Fibroblast of skin of scalp (primary cell): ENCODE measurements at places on chromosomes 13 and 19.
A peak's percentile ranks its signal among the peaks of the same experiment; 100 is the strongest.

DNA sequence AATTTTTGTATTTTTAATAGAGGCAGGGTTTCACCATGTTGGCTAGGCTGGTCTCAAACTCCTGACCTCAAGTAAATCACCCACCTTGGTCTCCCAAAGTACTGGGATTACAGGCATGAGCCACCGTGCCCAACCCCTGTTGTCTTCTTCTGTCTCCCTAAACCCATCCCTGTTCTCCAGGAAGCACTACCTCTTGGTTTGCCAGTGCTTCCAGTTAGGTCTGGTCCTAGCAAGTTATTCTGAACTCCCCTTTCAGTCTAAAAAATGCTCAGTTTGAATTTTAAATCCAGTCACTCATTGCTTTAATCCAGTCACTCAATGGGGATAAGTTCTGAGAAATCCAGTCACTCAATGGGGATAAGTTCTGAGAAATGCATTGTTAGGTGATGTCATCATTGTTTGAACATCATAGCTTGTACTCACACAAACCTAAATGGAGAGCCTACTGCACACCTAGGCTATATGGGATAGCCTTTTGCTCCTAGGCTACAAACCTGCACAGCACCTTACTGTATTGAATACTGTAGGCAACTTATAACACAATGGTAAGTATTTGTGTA lies 8.0 kb upstream of the ATP4A start:
- no peak for DNase-seq

DNA sequence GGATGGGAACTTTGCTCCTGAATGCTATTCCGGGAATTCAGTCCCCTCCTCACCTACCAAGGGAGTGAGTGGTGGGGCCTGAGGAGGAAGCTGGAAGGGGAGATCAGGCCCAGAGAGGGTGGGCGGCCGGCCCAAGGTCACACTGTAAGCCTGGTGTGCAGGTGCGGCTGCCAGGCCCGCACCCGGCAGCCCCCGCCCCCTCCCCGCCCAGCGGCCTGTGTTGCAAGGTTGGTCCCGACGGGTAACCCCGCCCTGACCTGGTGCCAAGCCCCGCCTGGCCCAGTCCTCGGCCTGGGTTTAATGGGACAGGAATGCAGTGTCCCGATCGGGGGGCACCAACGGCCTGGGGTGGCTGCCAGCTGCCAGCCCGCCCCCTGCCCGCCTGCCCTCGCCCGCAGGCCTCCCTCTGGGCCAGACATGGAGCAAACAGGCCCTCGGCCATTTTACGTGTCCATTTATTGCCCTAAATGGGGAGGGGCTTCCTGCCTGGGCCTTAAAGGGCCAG lies 5.5 kb downstream of the ZBTB7A start:
- no peak for DNase-seq

- peak; percentile 63 for DNase-seq
These were observed 903.1 kb downstream of the SLITRK6 start for GRCh38 chr13:84896128-84896527.

DNA sequence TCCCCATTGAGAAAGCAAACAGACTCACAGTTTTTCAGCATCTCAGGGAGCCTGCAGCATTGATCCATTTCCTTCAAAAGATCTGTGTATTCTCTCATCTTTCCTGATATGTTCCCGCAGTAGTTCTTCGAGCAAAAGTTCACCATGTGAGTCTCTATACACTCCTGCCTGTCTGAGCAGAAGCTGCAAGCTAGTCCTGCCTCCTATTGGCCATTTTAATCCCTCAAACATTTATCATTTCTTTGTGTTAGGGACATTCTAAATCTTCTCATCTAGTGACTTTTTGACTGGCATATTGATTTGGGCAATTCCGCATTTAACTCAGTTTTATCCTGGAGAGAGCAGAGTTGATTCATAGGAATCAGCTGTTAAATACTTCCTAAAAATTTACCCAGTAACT lies 660.4 kb upstream of the KLF12 start:
- no peak for DNase-seq

DNA sequence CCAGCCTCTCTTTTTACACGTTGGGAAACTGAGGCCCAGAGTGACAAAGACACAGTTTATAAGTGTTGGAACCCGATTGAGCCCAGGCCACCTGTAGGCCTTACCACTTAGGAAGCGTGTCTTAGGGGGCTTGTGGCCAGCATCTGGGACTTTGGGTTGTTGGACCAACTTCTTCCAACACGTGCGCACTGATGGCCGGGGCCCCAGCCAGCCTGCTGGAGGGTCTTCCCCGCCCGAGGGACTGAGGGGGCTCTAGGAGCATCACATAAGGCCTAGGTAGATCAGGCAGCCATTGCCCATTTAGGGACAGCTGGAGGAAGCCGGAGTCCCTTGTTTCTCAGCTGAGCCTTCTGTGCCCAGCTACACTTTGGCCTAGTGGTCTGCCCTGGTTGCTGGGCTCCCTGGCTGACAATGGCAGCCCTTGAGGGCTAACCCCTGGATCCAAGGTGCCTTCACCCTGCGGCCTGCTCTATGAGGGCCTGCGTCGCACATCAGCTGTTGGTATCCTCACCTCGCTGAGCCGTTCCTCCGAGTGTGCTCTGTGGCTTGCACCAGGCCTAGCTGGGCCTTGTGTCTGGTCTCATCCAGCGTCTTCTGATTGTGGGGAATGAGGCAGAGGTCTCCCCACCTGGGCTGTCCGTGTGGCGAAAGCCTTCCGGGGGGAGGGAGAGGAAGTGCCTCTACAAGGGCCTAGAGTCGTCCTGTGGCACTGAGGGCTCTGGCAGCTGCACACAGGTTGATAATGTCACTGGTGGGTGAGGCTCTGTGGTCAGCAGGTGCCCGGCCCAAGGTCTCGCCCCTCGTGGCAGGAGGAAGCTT lies 1.2 kb downstream of the RAB11B start:
- no peak for DNase-seq

DNA sequence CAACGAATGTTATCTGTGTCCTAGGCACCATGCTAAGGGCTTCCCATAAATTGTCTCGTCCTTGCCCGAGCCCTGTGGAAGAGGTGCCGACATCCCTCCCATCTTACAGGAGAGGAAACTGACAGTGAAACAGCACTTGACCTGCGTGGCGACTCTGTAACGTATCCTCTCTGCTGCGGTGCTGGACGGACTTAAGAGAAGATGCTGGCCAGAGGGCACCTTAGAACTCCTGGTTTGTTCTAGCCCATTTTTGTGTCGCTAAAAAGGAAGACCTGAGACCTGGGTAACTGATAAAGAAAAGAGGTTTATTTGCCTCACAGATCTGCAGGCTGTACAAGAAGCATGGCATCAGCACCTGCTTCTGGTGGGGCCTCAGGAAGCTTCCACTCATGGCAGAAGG lies 68.6 kb downstream of the KCTD15 start:
- no peak for DNase-seq

DNA sequence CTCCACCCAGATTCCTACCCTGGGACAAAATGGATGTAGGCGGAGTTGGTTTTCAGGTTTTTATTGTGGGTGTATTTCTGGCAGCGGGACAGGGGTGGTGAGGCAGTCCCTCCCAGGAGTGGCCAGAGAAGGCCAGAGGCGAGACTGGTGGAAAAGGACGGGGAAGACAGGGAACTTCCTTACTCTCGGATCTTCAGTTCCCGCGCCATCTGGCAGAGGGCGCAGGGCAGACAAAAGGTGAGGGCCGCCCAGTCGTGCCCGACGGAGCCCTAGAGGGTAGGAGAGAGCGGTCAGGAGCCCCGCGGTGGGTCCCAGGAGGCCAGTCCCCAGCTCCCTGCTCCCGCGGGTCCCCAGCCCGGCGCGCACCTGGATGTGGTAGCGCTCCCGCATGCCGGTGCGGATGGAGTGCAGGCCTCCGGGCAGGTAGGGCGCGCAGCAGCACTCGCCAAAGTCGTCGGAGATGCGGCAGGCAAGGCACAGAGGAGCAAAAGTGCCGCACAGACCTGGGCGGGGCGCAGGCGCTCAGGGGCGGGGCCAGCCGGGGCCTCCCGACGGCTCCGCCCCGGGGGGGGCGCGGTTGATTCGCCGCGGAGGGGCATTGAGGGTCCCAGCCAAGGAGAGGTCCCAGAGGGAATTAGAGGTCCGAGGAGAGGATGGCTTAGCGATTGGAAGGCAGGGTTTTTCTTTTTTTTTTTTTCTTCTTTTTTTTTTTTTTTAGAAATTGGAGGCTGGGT lies 3.0 kb downstream of the CNFN start:
- DNase-seq = peak; percentile 58

- DNase-seq = no peak
These were observed 216.4 kb upstream of the SGCG start for GRCh38 chr13:22964245-22964966.

DNA sequence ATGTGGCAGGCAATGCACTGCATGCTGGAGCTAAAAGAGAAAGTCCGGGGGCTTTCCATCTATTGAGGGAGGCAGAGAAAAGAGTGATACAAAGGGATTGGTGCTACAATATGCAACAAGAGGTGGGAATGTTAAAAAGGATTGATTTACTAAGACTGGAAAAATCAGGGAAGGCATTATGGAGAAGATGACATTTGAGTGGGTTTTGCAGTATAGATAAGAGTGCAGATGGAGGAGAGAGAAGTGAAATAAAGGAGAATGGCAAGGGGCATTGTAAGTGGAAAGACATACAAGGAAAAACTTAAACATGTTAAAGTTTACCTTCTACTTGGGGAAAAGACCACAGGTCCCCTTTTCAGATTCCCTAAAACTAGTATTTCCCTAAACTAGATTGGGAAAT lies 399.4 kb downstream of the KCNRG start:
- DNase-seq = no peak

DNA sequence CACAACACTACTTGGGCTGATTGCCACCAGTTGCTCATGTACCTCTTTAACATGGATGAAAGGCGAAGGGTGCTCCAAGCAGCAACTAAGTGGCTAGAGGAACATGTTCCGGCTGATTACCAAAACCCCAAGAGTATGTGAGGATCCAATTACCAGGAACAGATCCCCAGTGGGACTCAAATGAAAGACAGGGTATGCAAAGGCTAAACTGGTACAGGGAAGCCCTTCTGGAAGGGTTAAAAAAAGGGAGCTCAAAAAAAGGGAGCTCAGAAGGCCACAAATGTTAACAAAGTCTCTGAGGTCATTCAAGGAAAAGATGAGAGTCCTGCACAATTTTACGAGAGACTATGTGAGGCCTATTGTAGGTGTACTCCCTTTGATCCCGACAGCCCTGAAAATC lies 604.7 kb downstream of the UQCRFS1 start:
- DNase-seq = no peak

DNA sequence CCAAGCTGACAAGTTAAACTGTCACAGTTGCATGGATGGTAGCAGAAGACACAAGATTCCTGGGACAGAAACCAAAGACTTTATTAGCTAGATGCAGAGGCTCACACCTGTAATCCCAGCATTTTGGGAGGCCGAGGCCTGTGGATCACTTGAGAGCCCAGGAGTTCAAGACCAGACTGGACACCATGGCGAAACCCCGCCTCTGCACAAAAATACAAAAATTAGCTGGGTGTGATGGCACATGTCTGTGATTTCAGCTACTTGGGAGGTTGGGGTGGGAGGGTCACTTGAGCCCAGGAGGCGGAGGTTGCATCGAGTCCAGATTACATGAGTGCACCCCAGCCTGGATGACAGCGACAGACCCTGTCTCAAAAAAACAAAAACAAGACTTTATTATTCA lies 346.6 kb downstream of the IRS2 start:
- DNase-seq = no peak

GRCh38 chr19:16571822-16572331 lies 338 bp downstream of the SLC35E1 start:
- no peak for DNase-seq

GRCh38 chr13:71316792-71317363 lies 550.1 kb downstream of the DACH1 start:
- no peak for DNase-seq

- DNase-seq = peak; percentile 80
These were observed 20.1 kb upstream of the ZNRF4 start for GRCh38 chr19:5434970-5435641.

GRCh38 chr13:49140910-49141611 lies 79.1 kb upstream of the MLNR start:
- no peak for DNase-seq

GRCh38 chr13:64165826-64166225 lies 2750.2 kb upstream of the PCDH20 start:
- no peak for DNase-seq

GRCh38 chr13:39496506-39496905 lies 106.5 kb downstream of the LHFPL6 start:
- no peak for DNase-seq

- DNase-seq = peak; percentile 83
These were observed 310.9 kb downstream of the ZNF536 start for GRCh38 chr19:30682999-30683536.

DNA sequence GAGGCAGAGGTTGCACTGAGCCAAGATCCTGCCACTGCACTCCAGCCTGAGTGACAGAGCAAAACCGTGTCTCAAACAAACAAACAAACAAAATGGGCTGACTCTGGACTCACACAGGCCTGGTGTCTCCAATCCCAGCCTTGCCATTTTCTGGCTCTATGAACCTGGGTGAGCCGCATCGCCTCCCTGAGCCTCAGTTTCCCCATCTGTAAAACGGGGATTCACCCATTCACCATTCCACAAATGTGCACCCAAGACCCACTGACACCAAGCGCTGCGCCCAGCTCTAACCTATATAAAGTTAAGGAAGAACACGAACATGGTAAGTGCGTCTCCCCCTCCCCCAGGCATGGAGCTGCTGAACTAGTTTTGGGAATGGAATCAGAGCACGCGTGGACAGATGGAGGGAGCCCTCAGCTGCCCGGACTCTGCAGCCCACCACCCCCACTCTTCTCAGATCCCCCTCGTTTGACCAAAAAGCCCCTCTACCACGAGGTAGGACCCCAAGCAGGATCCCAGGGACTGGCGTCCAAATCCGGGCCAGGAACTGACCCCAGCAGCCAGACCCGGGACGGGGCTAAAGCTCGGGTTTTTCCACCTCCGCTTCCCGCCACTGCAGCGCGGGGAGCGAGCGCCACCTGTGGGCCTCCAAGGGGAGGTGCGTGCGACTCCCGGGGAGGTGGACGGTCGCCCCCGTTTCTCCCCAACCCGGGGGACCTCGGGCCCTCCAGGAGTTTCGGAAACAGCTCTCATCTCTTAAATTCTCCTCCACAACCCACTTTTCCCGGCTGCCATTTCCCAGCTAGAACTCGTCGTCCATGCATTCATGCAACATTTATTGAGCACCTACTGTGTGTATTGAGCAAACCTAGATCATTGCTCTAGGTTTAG lies 33.0 kb upstream of the ADGRE5 start:
- peak; percentile 59 for DNase-seq

GRCh38 chr19:1889907-1890306 lies 4.6 kb upstream of the ABHD17A start:
- DNase-seq = no peak

- no peak for DNase-seq
These were observed 715.9 kb upstream of the ATXN8OS start for GRCh38 chr13:69391756-69392155.
